Foreskin keratinocyte (primary cell): ENCODE measurements at places on chromosomes 12 and 14.

DNA sequence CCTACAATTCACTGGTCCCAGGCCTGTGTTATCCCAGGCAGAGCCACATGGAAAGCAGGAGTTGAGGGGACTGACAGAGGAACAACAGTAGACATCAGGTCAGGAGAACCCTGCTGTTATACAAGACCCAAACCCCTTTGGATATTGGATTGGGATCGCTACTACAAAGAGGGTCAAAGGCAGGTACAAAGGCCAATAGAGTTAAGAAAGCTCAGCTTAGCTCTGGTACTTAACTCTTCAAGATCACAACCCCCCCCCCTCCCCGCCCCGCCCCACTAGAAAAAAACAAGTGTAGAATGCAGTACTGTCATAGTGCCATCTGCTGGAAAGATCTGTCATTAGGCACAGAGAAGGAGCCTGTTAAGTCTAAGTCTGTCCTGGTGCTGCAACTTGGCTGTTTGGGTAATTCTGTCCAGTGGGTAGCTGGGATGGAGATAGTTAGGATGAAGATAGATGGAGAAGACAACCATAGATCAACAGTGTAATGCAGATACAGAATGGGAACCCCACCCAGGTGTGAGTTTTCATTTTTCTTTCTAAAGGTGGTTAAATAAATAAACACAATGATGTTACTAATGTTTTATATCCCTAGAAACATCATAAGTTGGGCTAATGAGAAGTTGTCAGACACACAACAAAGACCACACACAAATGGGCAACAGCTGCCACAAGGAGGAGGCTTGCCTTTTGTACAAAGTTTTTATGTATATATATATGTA lies 17.2 kb downstream of the REM2 start:
- no peak for DNase-seq

- no peak for DNase-seq
Measured at GRCh38 chr14:60257865-60258264, 8.8 kb downstream of the PPM1A start.

DNA sequence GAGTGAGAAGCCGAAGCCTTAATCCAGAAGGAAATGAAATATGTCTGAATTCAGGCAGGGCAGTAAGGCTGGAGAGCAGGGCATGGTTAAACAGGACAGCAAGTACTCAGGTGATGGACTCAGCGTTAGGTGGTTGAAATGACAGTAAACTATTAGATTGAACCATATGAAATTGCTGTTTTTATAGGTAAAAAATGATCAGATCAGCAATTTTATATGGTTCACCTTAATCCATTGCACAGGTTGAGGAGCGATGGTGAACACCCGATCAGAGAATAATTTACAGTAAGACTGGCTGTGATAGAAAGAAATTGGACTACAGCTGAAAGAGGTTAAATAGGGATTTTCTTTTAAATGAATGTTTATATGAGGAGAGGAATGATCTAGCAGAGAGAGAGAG lies 56.6 kb downstream of the TTC6 start:
- DNase-seq = no peak

- DNase-seq = no peak
Measured at GRCh38 chr12:39805651-39806050, 186.0 kb upstream of the ABCD2 start.

DNA sequence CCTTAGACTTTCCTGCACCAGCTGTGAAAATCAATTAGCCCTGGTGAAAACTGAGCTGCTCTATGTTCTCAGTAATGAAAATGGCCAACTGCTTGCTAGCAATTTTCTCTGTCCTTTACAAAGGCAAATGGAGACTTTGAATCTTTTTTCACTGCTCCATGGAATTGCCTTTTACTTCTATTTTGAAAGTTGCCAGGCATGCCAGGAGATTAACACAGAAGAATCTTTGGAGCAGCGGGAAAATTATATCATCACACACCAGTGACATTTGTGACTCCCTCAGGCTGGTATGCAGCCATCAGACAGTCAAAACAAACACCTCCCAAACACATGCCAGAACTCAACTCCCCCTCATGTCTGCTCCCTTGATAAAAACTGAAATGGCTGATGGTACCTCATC lies 872.0 kb upstream of the FLRT2 start:
- no peak for DNase-seq

DNA sequence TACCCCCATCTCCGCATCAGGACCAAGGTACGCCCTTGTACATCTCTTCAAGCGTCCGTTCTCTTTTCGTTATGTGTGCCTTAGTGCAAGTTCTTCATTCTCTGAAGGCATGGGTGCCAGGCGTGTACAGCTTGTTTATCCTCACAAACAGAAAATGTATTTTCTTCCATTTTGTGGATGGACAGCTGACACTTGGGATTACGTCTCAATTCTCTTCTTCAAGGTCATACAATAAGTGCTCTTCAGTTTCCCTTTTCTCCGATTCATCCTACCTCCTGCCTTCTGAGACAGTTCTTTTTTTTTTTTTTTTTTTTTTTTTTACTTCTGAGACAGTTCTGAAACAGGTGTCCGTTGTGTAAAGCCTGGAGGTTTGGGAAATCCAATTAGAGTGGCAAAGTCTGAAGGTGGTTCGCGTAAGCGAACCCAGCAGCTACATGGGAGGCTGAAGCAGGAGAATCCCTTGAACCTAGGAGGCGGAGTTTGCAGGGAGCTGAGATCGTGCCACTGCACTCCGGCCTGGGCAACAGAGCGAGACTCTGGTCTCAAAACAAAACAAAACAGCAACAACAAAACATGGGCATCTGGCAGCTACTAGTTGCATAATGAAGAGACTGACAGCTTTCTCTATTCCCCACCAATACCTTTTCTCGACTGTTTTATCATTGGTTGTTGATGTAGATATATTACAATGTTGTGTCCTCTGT lies 734 bp downstream of the COX6A1 start:
- no peak for DNase-seq

GRCh38 chr14:71734885-71735284 lies 197.3 kb upstream of the RGS6 start:
- no peak for DNase-seq
